Cardiac septum (tissue), 1 donor: ENCODE measurements at places on chromosomes 16 and 17. TPM values are rescaled to one million over a fixed set of nuclear protein-coding genes. Genes with fewer than 3 reads are reported as not detected.

DNA sequence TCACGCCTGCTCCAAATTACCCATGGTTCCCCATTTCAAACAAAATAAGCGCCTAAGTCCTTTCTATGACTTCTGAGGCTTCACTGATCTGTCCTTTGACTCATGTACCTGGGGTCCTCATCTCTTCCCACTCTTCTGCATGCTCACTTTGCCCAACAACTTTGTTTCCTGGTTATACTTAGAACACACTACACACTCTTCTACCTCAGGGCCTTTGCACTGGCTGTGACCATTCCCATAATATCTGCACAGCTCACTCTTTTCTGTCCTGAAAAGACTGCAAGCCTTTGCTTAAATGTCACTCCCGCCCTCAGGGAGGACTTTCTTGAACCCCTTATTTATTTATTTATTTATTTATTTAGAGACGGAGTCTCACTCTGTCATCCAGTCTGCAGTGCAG, 14.1 kb downstream of the CDH1 start:
- DNase-seq, result no peak

DNA sequence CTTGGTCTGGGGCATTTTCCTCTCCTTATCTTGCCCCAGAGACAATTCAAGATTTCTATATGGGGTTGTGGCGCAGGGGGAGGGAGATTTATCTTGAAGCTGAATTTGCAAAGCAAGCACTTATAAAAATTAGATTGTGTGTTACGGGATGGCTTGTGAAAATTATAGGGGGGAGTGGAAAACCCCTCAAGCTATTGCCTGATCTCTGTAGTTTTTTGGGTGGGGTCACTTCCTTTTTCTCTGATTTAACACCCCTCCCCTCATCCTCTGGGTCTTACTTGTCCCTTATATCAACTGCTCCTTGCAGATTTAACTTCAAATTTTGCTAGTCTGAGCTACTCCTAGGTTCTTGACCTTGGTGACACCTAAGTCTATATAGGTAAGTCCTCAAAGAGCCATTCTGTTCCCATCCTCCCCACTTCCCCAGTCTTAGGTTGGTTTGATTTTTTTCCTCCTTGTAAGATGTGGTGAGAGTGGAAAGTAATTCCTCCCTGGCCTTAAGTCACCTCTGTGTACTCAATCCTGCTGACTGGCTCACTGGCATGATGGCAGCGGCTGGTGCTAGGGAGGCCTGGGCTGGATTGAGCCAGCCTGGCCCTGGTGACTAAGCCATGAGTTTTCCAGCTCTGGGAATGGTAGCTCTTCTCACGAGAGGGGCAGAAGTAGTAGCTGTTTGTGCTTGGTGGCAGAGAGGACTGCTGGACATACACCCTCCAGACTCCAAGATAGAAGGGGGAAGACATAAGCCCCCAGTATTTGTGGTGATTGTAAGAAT, 2.3 kb downstream of the ARL4D start:
- DNase-seq, result no peak

DNA sequence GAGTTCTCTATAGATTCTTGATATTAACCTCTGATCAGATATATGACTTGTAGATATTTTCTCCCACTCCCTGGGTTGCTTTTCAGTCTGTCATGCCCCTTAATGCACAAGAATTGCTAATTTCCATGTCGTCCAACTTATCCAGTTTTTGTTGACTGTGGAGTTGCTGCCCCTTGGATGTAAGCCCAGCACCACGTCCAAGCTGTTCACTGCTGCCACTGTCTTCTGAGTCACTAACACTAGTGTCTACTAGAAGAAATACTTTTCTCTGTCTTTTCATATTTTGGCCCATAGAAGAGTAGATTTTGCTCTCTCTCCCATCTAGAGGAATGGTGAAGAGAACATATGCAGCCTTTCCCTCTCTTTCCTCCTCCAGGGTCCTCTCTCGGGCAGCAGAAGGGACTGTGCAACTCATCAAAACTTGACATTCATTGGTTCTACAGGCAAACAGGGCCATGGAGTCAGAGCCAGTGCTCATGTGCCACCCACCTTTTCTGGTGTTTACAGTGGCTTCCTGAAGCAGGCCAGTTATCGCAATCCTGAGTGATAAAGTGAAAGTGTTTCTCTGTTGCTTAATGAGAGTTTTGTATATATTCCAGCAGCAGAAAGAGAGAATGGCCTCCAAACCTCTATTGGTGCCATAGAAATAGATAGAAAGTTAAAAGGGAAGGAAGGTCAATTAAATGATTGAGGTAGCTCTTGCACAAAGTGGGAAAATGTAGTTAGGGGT, 22.6 kb upstream of the PMP22 start:
- no peak for DNase-seq

GRCh38 chr17:61660746-61661485, 69.9 kb upstream of the NACA2 start:
- DNase-seq, result no peak

- DNase-seq, result peak; percentile 46
These were observed 5.4 kb upstream of the TNS4 start for GRCh38 chr17:40506786-40507185.

GRCh38 chr16:68760671-68761275, 23.7 kb downstream of the CDH1 start:
- DNase-seq, result no peak

- DNase-seq, result peak; percentile 82
These were observed at the start of gene WFDC1 for GRCh38 chr16:84294531-84295142. WFDC1 (plus strand) TSS chr16:84294878; CDS start chr16:84294972, 94 bp downstream.

Gene VASN
- 6.3 TPM for total RNA-seq

Gene CARD14
- total RNA-seq, result not detected

Gene DPEP3
- total RNA-seq, result not detected

Gene GPRC5B
- total RNA-seq, result 54.1 TPM
